ENCODE measurements at places on chromosomes 6 and 20.
A peak's percentile ranks its signal among the peaks of the same experiment; 100 is the strongest.

DNA sequence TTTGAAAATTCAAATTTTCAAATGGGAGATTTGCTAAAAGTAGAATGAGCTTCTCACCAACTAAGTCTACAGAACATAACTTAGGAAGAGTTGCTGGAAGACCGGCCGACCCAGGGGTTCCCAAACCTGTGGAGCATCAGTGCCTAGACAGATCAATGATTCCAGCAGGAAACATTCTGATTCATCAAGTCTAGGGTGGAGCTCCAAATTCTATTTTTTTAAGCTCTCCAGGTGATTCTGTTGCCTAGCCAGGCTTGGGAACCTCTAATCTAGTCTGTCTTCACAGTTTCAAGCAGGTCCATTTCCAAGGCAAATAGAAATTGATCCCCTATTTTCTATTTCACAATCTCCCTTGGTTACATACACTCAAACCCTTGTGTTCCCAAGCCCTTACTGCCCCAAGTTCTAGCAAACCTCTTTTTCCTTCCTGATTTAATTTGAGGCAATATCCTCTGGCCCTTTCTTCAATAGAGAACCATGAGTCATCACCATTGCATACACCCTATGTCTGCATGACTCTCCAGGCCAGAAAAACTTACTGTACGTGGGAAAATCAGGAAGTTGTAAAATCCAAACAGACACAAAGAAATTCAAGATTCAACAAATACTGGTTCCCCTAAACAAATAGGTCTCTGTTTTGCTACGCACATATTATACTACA lies 8.9 kb downstream of the ATXN1 start:
- DNase-seq = no peak

DNA sequence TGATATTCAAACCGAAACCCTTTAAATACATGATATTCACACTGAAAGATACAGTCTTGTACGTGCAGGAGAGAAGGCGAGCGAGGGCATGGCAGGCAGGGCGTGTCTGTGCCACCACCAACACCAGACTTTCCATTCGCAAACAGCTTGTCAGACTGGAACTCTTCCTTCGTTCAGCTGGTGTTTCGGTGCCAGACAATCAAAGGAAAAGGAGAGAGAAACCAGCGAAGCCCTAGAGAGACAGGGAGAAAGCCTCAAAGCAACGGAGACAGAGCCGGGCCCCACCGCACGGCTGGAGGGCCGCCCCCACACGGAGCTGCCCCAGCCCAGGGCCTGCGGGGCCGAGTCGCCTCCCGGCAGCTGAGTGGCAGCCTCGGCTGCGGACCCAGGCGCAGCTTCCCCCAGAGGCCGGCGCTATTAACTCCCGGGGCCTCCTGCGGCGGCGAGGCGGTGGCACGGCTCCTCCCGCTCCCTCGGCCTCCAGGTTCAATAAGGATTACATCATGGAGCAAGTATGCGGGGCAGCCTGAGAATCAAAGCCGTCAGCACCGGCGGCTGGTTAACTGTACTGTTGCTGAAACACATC lies 32.1 kb upstream of the NR2E1 start:
- peak; percentile 61 for DNase-seq

GRCh38 chr6:87847830-87848210 lies 145.8 kb upstream of the AKIRIN2 start:
- DNase-seq = no peak

- peak; percentile 9 for DNase-seq
Observed at GRCh38 chr20:40156600-40157317, 532.3 kb downstream of the MAFB start.

GRCh38 chr6:143210420-143210819 lies 149.7 kb downstream of the AIG1 start:
- no peak for DNase-seq

DNA sequence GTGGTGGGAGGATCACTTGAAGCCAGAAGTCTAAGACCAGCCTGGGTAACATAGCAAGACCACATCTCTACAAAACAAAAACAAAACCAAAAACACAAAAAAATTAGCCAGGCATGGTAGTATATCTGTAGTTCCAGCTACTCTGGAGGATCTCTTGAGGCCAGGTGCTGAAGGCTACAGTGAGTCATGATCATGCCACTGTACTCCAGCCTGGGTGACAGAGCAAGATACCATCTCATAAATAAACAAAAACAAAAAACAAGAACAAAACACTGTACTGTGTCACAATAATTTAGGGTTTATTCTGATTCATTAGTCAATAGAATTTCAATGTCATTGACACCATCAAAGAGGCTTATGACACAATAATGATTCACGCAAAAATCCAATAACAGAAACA lies 1121.7 kb upstream of the MAP3K7 start:
- DNase-seq = no peak

DNA sequence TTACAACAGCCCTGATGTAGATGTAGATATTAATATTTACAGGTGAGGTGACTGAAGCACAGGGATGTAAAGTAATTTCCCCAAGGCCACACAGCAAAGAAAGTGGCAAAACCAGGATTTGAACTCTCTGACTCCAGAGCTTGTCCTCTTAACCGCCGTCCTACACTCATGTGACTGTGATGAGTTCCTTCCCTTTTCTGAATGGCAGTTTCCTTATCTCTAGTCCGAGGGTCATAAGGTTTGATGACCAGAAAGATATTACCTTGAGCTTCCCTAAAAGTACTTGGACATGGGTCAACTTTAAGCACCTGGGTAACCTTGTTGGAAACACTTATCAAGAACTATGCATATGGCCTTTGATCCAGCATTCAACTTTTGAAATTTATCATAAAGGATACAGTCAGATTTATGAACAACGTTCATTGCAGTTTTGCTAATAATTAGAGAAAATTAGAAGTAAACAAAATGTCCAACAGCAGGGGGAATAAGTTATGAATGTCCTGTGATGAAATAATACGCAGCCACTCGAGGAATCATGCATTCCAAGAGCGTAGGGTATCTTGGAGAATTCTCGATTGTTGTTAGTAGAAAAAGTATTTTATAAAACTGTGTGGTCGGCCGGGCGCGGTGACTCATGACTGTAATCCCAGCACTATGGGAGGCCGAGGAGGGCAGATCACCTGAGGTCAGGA lies 2.3 kb upstream of the TLDC2 start:
- DNase-seq = no peak

All from activated CD8-positive, alpha-beta T cell treated with anti-CD3 and anti-CD28 coated beads for 36 hours (primary cell).